ENCODE measurements at places on chromosomes 5 and 9. TPM values are rescaled to one million over a fixed set of nuclear protein-coding genes. Genes with fewer than 3 reads are reported as not detected.

F12 gene
- 0.33 TPM for total RNA-seq

GPR150 gene
- 3.3 TPM for total RNA-seq

RMI1 gene
- total RNA-seq, result 3.9 TPM

GRCh38 chr9:129100383-129101169 lies 10.0 kb downstream of the CRAT start:
- no peaks in the 10 kb centered on the region for H3K27me3 ChIP-seq
- H3K36me3 ChIP-seq, result no peaks in the 10 kb centered on the region
- H3K4me1 ChIP-seq, result peaks cover 45% of the 10 kb centered on the region
- DNase-seq, result no peak
- peak overlapping the region; percentile 61 for H3K27ac ChIP-seq
- H3K4me3 ChIP-seq, result no peak overlapping the region

DNA sequence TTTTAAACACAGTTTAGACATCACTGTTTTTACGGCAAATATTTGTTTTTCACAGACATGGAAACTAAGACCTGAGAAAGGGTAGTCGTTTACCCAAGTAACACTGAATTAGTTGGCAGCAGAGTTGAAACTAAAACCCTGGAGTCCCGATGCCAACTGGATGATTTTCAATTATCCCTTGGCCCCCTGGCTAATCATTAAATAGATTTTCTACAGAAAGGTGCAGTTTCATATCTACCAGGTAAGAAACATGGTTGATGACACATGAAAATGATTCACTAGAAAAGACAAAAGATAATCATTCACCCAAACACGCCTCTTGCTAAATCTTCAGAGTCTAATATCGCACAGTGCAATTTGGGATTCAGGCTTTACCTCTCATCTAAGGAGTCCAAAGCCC lies 136.9 kb downstream of the SEMA5A start:
- H3K27me3 ChIP-seq, result no peaks in the 10 kb centered on the region
- peaks cover 57% of the 10 kb centered on the region for H3K4me1 ChIP-seq
- H3K36me3 ChIP-seq, result no peaks in the 10 kb centered on the region
- peak; percentile 62 for DNase-seq

- H3K27me3 ChIP-seq, result no peaks in the 10 kb centered on the region
- H3K4me3 ChIP-seq, result no peak overlapping the region
- H3K27ac ChIP-seq, result no peak overlapping the region
These were observed 70.0 kb downstream of the NXNL2 start for GRCh38 chr9:88604836-88605511.

DNA sequence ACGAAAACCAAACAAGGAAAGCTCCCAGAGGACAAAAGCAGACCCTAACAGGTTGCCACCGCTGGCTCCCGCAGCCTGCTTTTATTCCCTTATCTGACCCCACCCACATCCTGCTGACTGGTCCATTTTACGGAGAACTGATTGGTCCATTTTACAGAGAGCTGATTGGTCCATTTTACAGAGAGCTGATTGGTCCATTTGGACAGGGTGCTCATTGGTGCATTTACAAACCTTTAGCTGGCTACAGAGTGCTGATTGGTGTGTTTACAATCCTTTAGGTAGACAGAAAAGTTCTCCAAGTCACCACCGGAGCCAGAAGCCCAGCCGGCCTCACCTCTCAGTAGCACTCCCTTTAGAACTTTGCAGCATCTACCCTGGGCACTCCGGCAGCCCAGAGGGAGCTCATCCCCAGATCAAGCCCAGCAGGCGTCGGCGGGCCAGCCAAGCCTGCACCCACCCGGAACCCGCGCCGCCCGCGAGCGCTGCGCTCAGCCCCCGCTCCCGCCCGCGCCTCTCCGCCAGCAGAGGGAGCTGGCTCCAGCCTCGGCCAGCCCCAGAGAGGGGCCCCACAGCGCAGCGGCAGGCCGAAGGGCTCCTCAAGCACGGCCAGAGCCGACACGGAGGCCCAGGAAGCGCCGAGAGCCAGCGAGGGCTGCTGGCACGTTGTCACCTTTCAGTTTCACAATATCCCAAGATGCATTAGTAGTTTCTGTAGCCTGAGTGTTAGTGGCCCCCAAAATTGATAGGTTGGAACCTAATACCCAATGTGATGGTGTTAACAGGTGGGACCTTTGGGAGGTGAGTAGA lies 35.3 kb upstream of the CLPTM1L start:
- DNase-seq, result peak; percentile 66
- no peak overlapping the region for H3K4me3 ChIP-seq
- no peaks in the 10 kb centered on the region for H3K27me3 ChIP-seq
- peaks cover 11% of the 10 kb centered on the region for H3K4me1 ChIP-seq
- no peak overlapping the region for H3K27ac ChIP-seq

DNA sequence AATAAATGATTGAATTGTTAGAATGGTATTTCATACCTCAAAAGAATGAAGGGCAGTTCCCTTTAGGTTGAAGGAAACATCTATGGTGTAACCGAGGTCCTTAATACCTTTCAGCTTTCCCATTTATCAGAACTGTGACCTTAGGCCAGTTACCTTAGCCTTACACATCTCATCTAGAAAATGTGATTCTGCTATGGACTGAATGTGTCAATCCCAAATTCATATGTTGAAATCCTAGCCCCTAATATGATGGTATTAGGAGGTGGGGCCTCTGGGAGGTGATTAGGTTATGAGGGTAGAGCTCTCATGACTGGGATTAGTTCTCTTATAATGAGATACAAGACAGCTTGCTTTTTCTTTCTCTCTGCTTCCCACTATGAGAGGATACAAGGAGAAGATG lies 441.9 kb downstream of the PLK2 start:
- no peak overlapping the region for H3K4me3 ChIP-seq
- DNase-seq, result no peak
- H3K4me1 ChIP-seq, result peaks cover 4% of the 10 kb centered on the region
- no peaks in the 10 kb centered on the region for H3K36me3 ChIP-seq

DNA sequence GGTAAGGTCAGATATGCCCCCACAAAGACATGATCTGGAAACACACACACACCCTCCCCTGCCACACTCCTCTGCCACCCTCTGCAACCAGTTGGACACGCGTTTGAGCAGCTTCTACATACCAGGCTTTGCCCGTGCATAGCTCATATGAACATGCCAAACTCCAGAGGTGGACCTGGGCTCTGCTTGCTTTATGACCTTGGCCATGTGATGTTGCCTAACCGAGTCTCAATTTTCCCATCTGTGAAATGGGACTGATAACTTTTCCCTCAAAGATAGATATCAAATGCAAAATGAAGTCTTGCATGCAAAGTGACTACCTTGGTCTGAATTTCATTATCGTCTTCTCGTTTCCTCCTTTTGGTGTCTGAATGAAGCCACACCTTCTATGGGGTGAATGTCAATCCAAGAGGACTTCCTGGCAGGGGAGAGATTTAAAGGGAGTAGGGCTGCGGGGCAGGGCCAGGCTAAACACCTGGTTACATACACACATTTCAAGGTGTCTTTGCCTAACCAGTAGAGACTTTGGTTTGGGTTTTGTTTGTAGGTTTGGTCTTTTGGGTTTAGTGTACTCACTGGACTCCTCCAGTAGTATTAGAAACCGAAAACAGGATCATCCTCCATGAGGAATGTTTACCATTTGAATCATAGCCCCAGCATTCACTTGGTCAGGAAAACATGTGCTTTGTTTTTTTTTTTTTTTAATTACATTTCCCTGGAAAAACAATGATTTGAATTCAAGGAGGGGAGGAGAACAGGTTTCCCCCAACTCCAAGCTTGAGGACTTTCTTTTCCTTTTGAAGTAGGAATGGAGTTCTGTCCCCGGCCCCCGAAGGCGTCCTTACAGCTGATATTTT lies 63.2 kb downstream of the COL27A1 start:
- H3K36me3 ChIP-seq, result no peaks in the 10 kb centered on the region
- no peak overlapping the region for H3K4me3 ChIP-seq
- no peaks in the 10 kb centered on the region for H3K27me3 ChIP-seq
- peaks cover 9% of the 10 kb centered on the region for H3K4me1 ChIP-seq
- DNase-seq, result no peak

DNA sequence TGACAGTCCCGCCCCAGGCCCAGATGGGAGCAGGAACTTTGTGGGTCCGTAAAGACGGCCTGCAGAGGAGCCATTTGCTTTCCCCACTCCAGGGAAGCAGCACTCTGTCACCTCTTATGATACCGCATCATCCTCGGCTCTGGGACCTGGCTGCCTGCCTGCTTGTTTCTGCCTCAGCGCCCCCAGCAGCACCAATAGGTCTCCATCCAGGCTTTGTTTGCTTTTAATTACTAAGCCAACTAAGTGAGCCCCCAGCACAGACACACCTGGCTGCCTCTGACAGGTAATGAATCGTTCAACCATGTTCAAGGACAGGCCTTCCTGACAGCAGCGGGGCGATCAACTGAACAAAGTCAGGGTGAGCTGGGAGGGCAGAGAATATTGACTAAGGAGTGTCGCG lies 141.4 kb downstream of the C5orf15 start:
- no peaks in the 10 kb centered on the region for H3K36me3 ChIP-seq
- H3K27ac ChIP-seq, result no peak overlapping the region
- no peak overlapping the region for H3K4me3 ChIP-seq
- H3K27me3 ChIP-seq, result no peaks in the 10 kb centered on the region
- H3K4me1 ChIP-seq, result no peaks in the 10 kb centered on the region

DNA sequence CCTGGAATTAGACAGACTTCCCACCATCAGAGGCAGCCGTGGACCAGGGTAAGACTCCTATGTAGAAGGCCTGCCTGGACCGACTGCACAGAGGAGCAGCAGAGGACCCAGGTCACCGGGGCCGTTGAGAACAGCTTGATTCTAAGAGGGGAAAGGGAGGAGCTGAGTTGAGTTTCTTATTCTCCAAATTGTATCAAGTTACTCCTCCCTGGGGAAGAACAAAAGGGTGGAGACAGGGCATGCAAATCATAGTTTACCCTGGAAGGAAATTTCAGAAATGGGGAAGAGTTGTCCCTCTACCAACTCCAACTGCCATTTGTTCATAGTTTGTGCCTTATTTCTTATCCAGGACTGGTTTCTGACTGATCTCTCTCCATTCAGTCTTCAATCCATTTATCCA lies 20.9 kb upstream of the SLC31A2 start:
- H3K36me3 ChIP-seq, result no peaks in the 10 kb centered on the region
- H3K27ac ChIP-seq, result no peak overlapping the region
- H3K4me3 ChIP-seq, result no peak overlapping the region
- no peaks in the 10 kb centered on the region for H3K27me3 ChIP-seq

GRCh38 chr9:113918697-113919350 lies 42.7 kb downstream of the ZNF618 start:
- H3K4me1 ChIP-seq, result peaks cover 5% of the 10 kb centered on the region
- no peak overlapping the region for H3K4me3 ChIP-seq
- no peak overlapping the region for H3K27ac ChIP-seq
- no peak for DNase-seq
- no peaks in the 10 kb centered on the region for H3K36me3 ChIP-seq
- no peaks in the 10 kb centered on the region for H3K27me3 ChIP-seq

All from body of pancreas (tissue), 4 donors.